NK-92 treated with Interleukin-12 subunit alpha and Interleukin-12 subunit beta, amount 100 ng/mL, for 24 hours (cell line): ENCODE measurements at places on chromosomes 7 and 10.

GRCh38 chr7:128691227-128691626, 19.1 kb downstream of the GARIN1A start:
- no peak for DNase-seq

DNA sequence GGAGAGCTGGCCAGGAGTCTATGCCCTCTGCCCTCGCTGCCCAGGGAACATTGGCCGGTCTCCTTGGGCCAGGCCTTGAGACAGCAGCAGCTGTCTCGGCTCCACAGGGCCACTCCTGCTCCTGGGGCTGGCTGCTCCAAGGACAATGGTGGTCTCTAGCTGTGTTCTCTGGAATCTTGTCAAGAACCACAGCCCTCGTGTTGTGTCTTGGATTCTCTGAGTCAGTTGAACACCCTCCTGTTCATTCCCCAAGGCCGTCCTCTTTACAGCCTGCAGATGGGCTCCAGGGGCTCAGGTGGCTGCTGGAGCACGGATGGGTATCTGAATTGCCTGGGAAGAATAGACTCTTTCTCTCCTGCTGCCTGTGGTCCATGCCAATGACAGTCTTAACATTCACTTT, 511.1 kb downstream of the GLRX3 start:
- DNase-seq = no peak

GRCh38 chr10:18377898-18378297, 237.7 kb downstream of the CACNB2 start:
- no peak for DNase-seq

GRCh38 chr7:8343556-8343955, 81.6 kb upstream of the ICA1 start:
- DNase-seq = no peak

DNA sequence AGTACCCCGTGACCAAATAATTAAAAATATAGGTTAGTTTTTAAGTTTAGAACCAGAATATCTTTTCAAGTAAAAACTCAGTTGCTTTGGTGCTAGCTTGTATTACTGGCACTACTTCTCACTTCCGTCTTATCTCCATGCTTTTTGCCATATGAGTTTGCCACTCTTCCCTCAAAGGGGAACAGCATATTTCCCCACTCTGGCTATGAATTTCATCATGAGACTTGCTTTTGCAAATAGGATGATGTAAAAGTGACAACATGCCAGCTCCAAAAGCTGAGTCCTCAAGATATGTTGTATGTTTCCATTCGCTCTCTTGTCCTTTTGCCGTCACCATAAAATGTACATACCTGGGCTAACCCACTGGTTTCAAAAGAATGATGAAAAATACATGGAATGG, 178.1 kb upstream of the SEMA3A start:
- no peak for DNase-seq

DNA sequence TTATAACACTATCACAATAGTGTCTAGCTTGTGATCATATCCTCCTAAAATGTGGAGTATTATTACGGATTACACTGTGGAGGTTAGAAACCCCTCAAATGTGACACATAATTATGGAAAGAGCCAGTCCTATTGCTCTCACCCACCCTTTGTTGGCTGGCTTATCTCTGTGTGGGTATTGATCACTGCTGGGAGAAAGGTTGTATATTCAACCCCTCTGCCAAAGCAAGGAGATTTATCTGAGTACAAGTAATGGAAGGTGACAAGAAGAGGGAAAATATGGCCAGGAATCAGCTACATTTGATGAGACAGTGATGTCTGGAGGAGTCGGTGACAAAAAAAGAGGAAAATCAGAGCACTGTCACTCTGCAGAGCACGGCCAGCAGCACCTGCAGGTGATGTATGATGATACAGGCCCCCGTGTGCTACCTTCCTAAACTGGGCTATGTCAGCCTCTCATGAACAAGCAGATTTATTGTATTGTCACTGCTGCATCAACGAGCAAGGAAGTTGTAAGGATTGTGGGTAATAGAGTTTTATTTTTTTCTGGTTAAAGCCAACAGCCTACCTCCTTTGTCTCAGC, 235.3 kb downstream of the PHF14 start:
- DNase-seq = no peak

GRCh38 chr10:133187091-133187905, 27.3 kb downstream of the KNDC1 start:
- DNase-seq = no peak
